ENCODE measurements at places on chromosomes 1 and 21.

GRCh38 chr1:19300211-19300610, 11.6 kb upstream of the AKR7A3 start:
- DNase-seq = peak; percentile 8

DNA sequence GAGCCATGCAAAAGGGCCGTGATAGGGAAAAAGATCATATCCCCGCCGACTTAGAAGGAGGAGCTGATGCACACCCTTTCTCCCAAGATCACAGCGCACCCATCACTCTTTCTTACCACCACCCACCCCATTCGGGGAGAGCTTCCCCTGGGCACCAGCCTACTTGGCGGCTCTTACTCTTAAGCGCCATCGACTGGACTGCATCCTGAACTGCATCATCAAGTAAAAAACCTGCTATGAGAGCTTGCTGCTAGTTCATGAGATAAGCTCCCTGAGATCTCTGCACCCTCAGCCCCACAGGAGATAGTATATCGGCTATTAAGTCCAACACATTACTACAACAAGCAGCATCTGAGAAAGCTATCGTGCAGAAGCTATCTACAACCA, 125.1 kb downstream of the BARHL2 start:
- DNase-seq = no peak

DNA sequence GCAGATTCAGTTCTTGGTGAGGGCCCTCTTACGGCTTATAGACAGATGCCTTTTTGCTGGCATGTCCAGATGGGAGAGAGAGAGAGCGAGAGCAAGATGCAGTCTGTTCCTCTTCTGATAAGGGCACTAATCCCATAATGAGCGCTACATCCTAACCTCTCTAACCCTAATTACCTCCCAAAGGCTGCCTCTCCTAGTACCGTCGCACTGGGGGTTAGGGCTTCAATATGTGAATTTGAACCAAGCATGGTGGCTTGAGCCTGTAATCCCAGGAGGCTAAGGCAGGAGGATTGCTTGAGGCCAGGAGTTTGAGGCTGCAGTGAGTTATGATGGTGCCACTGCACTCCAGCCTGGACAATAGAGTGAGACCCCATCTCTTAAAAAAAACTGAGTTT, 10.5 kb upstream of the SDE2 start:
- DNase-seq = no peak

DNA sequence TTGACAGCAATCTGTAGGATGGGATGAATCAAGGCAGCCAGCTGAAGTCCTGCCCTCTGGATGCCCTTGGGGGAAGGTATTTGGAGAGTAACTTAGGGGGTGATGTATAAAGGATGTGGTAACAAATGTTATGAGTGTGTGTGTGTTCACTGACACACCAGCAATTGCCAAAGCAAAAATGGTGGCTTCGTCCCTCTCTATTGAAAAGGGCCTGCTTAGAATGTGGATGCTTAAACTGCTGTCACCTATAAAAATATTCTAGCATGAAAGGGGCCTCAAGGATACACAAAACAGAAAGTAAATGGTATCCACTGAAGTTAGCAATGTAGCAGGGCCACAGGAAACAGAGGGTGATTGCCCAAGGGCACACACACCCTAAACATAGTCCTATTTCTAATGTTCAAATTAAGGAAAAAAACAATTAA, 15.1 kb upstream of the AIM2 start:
- no peak for DNase-seq

GRCh38 chr1:28127617-28128257, 39.3 kb upstream of the EYA3 start:
- DNase-seq = no peak

GRCh38 chr1:36531833-36532232, 49.1 kb upstream of the CSF3R start:
- no peak for DNase-seq

DNA sequence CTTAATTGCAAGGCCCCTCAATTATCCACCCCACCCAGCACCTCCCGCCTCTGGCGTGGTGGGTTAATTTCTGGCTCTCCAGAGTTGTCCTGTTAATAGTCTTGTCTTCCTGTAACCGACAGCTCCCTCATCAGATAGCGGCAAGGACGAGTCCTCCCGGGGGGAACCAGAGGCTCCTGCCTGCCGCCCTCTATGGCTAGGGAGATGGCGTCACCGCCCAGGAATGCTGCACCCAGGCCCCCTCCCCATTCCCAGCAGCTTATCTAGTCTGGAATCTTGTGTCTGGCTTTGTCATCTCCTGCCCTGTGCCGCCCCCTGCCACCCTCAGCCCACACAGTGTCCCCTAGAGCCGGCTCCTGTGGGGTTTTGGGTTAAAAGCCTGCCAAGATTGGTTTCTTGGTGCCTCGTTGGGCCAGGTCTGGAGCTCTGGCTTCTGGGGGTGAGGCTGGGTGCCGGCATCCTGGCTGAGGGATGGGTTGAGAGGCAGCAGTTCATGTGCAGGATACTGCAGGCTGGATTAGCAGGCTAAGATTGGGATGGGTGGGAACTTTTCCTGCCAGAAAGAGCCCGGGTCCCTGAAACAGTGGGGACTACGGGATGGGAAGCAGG, 48.8 kb downstream of the EDN2 start:
- no peak for DNase-seq

DNA sequence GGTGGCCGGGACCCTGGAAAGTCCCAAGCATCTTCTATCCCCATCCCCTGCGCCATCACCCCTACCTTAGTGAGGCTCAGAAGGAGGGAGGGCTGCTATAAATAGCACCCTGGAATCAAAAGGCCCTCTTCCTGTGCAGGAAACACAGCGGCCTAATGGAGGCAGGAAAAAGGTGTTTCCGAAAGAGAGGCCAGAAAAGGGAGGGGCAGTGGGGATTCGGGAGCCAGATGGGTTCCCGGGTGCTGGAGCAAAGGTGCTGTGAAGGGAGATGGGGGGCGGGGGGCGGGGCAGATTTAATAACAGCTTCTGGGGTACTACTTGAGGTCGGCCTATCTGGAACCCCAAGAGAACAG, 16.6 kb downstream of the NAV1 start:
- DNase-seq = no peak

DNA sequence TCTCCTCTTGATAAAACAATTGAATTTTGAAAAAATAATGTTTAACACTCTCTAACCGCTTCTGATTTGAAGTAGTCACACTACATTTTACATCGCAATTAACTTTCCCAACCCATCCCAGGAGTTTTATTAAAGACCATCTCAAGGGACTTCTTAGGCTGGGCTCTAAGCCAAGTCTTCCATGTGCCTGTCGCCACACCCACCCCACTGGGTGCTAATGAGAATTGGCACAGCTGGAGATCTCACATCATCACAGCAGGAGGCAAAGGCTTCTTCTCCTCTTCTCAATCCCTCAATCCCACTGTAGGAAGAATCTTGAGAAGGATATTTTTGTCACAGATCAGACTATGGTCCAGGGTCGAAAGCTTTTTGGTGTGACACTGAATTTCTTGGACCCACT, 328.9 kb downstream of the NUF2 start:
- peak; percentile 92 for DNase-seq

- DNase-seq = no peak
These were observed 53.4 kb downstream of the RPS6KA1 start for GRCh38 chr1:26582836-26583460.

- no peak for DNase-seq
These were observed 24.7 kb downstream of the ZYG11A start for GRCh38 chr1:52867087-52867863.

- no peak for DNase-seq
These were observed 3.7 kb upstream of the ETV3L start for GRCh38 chr1:157103268-157103667.

- DNase-seq = no peak
These were observed 108.2 kb downstream of the NBPF12 start for GRCh38 chr1:147046189-147046862.

GRCh38 chr1:54928327-54928726, 41.3 kb upstream of the DHCR24 start:
- no peak for DNase-seq

DNA sequence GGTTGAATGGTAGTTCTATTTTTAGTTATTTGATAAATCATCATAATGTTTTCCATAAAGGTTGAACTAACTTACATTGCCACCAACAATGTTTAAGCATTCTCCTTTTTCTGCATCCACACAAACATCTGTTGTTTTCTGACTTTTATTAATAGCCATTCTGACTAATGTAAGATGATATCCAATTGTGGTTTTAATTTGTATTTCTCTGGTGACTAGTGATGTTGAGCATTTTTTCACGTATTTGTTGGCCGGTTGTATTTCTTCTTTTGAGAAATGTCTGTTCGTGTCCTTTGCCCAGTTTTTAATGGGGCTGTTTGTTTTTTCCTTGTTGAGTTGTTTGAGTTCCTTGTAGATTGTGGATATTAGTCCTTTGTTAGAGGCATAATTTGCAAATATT, 24.6 kb upstream of the SLC35F3 start:
- no peak for DNase-seq

DNA sequence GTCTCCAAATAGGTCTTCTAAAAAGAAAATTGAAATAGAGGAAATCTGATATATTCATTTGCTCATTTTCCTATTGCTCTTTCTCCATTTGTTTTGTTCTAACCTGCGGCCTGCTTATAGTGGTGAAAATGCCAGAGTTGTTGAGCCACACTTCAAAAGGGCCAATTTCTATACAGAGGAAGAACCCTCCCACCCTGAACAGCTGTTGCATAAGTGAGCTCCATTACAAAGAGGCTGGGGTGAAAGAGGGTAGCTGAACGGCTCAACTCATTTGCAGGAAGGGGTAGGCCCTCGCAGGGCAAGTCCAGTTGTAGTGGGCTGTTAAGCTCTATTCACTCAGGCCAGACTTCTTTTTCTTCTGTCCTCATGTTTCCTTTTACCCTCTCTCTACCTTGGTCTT, 8.8 kb downstream of the ADCY10 start:
- no peak for DNase-seq

GRCh38 chr1:229094476-229095311, 176.2 kb upstream of the RAB4A start:
- DNase-seq = no peak

GRCh38 chr1:10495475-10495817, 20.7 kb downstream of the PEX14 start:
- DNase-seq = no peak

DNA sequence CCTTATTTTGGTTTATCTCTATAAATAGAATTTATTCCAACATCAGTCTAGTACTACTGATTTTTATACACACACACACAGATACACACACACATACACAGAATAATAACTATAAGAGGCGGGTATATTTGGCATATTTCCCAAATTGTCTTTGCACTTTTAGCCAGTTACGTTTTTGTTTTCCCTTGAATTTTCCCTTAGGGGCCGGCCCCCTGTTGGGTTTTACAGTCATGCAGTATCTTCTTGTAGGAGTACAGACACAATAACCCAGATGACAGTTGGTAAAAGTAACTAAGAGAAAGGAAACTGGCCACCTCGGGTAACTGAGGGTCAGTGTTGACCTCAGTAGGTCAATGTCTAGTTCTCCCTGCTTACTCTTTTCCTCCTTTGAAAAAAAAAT, 50.9 kb downstream of the DISP1 start:
- peak; percentile 35 for DNase-seq

- DNase-seq = no peak
These were observed 96.6 kb downstream of the ADARB1 start for GRCh38 chr21:45170987-45171386.

- DNase-seq = no peak
These were observed 69.9 kb downstream of the PAX7 start for GRCh38 chr1:18700530-18700929.

- no peak for DNase-seq
These were observed 48.8 kb downstream of the PPP1R12B start for GRCh38 chr1:202397256-202397655.

DNA sequence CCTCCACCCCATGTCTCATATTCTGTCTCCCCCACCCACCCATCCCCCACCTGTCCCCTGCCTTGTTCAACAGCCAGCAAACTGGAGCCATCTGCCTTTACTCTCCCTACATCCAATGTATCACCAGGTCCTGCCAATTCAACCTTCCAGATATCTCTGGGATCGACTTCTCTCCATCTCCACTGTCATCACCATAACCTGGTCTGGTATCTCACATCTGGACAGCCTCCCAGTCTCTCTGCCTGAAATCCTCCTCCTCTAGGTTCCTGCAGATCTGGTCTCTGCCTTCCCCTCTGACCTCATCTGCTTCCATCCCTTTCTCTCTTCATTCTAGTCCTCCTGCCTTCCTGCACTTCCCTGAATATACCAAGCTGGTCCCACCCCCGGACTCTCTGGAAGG, 22.2 kb upstream of the CDCA8 start:
- no peak for DNase-seq

- DNase-seq = no peak
These were observed 14.6 kb downstream of the HUNK start for GRCh38 chr21:31887391-31887841.

GRCh38 chr1:112509005-112509659, 367 bp downstream of the WNT2B start:
- no peak for DNase-seq

- DNase-seq = no peak
These were observed 133.3 kb upstream of the SGIP1 start for GRCh38 chr1:66400660-66401059.

GRCh38 chr1:28371010-28371377, 1.5 kb downstream of the PHACTR4 start:
- DNase-seq = no peak

GRCh38 chr1:241677201-241677600, 25.1 kb downstream of the WDR64 start:
- no peak for DNase-seq

DNA sequence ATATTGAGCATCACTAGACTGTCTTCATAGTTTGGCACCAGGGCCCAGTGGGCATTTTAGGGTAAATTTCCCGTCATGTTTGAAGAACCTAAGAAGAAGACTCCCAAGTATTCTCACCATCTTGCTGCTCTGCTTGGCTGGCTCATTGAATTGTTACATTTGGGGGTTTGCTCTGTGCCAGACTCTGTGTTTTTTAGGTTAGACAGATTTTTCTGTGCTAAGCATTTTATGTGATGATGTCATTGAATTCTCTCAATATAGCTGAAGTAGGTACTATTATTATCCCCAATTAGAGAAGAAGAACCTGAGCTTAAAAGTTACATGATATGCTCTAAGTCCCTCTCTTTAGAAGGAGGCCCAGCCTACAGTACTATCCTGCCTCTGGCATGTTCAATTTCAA, 28.0 kb upstream of the DNASE2B start:
- DNase-seq = no peak

DNA sequence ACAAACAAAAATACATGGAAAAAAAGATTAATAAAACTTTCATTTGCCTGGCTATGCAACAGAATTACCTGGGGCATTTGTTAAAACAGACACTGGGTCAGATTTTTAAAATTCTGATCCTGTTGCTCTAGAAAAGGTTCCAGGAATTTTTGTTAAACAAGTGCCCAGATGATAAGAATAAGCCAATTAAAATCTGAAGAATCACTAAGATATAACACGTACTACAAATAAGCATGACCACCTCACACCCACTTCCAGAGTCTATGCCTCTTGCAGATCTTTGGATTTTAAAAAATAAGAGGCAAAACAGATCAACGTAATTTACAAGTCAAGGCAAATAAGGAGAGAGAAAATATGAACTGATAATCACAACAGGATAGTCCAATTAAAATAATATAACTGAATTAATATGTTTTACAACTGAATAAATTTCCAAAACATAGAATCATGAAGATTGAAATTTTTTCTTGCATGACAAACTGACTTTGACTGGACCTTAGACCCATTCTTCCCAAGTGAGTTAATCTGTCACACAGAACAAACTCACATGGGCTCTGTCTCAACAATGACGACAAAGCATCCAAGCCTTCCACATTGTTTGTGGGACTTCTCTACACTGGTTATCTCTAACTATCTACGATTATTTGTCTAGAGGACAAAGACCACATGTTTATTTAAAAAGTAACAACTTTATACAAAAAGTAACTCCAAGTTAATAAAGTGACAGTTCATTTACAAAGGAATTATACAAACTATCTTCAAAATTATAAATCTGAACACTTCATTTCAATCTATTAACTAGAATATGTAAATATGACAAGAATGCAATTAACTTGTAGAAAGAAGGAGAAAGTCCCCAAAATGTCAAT, 56.9 kb downstream of the COP1 start:
- no peak for DNase-seq

Data from NCI-H345 (cell line).